ENCODE measurements at places on chromosomes 2 and 18.

GRCh38 chr2:26001743-26002351 lies 19.6 kb upstream of the KIF3C start:
- no peak for DNase-seq

GRCh38 chr18:78607221-78607620 lies 372.4 kb upstream of the SALL3 start:
- DNase-seq, result no peak

DNA sequence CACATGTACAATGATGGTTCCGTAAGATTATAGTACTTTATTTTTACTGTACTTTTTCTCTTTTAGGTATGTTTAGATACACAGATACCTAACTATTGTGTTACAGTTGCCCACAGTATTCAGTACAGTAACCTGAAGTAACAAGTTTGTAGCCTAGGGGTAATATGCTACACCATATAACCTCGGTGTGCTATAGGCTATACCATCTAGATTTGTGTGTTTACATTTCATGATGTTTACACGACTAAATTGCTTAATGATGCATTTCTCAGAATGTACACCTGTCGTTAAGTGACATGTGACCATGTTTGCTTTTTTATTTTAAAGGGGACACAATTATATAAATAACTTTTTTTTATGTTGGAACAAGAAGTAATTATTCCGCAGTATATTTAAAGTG lies 34.5 kb downstream of the PIK3C3 start:
- DNase-seq, result no peak

- peak; percentile 62 for DNase-seq
Observed at GRCh38 chr2:134207589-134208209, 46.2 kb upstream of the MGAT5 start.

DNA sequence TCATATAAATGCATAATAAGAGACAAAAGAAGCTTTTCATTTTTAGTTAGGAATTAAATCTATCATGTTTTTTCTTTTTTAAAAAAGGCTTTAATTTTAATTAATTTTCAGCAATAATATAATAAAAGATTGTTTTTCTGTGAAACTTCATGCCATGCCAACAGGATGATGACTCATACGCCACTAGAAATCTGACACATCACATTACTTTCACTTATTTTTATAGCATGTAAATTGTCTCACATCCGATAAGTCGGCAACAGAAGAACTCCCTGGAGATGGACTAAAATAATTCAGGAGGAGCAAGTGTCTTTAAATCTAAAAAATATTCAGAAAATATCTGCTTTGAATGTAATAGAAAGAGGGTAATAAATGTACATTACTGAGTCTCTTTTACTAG lies 1024.2 kb upstream of the ACVR2A start:
- no peak for DNase-seq

DNA sequence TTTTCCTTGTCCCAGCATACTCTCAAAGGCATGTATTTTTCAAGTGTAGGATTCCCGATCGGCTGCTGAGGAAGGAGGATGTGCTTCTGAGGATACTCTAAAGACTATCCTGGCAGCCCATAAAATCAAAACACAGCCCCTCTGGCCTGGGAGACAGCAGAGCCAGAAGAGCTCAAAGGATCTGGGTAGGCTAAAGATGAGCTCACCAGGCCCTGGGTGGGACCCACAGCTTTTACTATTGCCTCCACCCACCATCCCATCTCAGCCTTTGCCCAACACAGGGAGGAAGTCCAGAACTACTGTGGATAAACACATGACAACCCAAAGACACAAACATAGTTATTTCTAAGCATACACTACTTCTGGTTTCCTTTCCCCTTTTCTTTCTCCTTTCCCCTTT lies 79.1 kb upstream of the ZFP36L2 start:
- no peak for DNase-seq

- DNase-seq, result no peak
Observed at GRCh38 chr18:55858661-55859515, 270.9 kb upstream of the TCF4 start.

DNA sequence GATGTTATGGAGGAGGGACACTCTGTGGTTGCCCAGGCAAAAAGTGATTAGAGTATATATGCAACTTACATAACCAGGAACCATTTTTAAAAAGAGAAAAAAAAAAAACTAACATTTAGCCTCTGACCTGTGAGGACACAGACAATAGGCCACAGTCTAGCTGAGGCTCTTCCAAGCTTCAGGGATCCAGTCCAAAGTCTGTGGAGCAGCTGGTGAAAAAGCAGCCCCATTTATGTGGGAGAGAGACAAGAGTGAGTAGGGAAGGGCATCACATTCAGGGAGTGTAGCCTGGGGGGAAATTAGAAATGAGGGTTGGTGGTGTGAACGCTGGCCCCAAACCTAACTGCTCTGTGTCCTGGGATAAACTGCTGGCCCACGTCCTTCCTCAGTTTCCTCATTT lies 122.8 kb downstream of the MYO5B start:
- no peak for DNase-seq

DNA sequence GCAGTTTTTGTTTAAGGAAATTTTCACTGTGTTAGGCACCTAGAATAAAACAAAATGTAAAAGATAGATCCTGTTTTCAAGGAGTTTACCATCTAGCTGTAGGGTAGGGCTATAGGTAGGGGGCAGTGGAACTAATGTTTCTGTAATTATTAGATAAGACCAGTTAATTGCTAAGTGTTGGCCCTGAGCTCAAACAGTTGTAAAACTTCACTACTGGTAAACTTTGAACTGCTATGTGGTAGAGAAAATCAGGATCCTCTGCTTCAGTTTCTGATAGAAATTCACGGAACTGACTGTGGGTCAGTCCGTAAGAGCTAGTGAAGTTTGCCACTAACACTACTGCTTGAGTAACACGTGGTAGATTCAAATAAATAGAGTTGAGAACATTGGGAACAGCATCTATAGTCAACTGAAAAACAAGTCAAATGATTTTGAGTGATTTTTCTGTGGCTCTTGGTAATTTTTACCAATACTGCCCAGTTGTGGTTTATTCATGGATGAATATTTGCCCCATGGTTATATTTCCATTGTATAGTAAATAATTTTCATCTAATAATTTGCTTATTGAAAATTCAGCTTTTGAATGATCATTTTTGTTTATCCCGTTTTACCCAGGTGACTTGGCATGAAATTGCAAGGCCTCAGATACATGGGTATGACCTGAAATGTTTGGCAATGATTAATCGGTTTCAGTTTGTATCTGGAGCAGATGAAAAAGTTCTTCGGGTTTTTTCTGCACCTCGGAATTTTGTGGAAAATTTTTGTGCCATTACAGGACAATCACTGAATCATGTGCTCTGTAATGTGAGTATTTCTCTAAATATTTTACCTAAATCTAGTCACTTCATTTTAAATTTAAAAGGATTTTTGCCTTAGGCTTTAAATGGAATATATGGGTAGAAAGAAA lies 26.4 kb downstream of the ELP2 start:
- no peak for DNase-seq

- DNase-seq, result no peak
Observed at GRCh38 chr2:227615906-227616305, 1.3 kb upstream of the SCYGR3 start.

- DNase-seq, result no peak
Observed at GRCh38 chr2:170380267-170380666, 202.3 kb downstream of the MYO3B start.

GRCh38 chr2:212539072-212539880 lies 674 bp upstream of the ERBB4 start:
- DNase-seq, result no peak

GRCh38 chr2:72871880-72872279 lies 15.3 kb upstream of the SPR start:
- peak; percentile 9 for DNase-seq

DNA sequence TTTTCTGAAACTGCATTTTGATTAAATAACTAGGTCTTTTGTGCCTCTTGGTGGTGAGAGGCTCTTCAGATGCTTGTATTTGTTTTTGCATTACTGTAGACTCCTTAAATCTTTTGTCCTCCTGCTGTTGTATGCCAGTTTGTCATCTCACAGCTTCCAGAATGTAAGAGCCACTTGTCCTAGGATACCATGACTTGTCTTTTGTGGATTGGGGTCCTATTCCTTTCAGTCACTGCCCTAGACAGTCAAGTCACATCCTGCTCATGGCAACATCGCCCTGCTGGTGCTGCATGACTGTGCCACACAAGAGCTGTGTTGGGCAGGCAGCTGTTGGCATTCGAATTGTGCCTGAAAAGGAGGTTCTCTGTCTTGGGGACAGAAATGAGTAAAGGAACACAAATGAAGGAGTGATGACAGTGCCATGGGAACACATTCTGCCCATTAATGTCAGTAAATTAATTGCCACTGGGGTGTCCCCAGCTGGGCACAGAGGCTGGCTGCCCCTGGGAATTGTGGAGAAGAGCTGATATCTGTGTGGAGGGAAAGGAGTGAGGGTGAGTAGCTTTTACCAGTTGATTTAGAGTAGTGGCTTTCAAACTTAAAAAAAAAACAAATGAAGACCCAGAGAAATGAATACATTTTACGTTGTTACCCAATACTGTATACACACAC lies 140.3 kb downstream of the ARL6IP6 start:
- DNase-seq, result no peak

- DNase-seq, result no peak
Observed at GRCh38 chr18:3935305-3935704, 485.3 kb downstream of the TGIF1 start.

GRCh38 chr18:22342625-22343024 lies 75.1 kb downstream of the CTAGE1 start:
- no peak for DNase-seq

DNA sequence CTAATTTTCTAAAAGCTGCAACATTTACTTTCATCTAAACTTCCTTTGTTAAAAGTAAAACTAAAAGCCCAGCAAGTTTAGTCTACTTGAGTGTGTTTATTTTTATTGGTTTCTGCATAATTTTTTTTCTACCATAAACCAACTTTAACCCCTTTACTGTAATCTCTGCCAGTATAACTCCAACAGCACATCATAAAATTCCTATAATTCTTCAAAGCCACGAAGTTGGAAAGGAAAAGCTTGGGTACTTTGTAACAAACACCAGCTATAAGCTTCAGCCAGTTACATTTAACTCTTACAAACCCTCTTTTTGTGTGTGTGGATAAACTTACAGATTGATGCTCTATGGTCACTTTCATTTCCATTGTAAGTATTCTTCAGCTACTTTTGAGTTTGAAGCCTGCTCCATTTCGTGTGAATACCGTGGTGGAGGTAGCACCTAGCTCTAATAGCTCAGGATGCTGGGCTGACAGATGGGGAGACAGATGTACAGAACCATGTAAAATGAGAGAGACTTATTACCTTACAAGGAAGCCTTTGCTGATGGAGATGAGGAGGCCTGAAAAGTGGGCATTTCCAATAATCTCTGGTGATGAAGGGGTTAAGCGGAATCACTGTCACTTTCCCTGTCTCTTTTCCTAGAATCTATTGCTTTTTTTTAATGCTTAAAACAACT lies 42.5 kb downstream of the ZEB2 start:
- no peak for DNase-seq

GRCh38 chr18:43662657-43663056 lies 385.4 kb upstream of the SYT4 start:
- DNase-seq, result no peak

GRCh38 chr18:65760457-65760856 lies 9.6 kb downstream of the CDH7 start:
- no peak for DNase-seq

GRCh38 chr18:22175346-22175745 lies 6.0 kb downstream of the GATA6 start:
- DNase-seq, result no peak

DNA sequence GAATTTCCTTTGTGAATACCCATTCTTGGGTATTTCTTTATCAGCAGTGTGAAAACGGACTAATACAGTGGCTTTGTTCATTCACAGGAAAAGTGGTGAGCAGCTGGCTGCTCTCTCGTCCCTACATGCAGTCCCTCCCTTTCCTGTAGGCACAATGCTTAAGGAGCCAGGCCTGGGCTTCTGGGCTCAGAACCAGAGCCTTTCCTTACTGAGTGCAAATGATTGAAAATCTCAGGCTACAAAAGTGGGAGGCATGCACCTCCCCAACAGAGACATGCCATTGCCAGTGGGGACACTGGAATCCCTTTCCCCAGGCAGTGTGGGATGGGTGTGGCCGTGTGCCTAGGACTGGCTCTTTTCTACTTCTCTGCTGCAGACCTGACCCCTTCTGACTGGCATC lies 61.3 kb downstream of the MCFD2 start:
- no peak for DNase-seq

- DNase-seq, result no peak
Observed at GRCh38 chr18:1306641-1307040, 402.0 kb downstream of the ADCYAP1 start.

GRCh38 chr2:163182764-163183354 lies 344.3 kb upstream of the KCNH7 start:
- DNase-seq, result no peak

- no peak for DNase-seq
Observed at GRCh38 chr2:236859908-236860307, 225.8 kb upstream of the COPS8 start.

GRCh38 chr2:74142340-74142739 lies 5.4 kb downstream of the BOLA3 start:
- no peak for DNase-seq

DNA sequence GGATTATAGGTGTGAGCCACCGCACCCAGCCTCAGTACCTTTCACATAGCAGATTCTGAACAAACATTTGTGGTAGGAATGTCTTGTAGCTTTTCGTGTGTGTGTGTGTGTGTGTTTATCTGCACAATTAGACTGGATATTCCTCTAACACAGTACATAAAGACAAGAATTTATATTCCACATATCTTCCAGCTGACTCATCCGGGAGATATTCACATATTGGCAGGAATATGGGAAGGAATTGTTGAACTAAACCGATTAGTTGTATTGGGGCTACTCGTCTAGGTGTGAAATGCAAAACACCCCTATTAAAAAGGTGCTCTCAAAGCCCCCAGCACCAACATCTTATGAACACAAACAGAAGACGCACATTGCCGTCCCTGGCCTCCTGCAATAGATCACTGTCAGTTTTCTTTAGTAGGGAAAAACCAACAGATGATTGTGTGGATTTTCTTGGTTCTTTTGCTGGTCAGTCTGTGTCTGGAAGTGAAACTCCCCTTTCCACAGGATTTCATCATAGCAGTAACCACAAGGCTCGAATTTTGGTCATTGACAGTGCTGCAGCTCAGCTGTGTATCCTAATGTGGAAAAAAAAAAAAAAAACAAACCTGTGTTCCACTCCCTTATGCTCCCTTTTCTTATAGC lies 208.5 kb upstream of the ACVR2A start:
- no peak for DNase-seq

DNA sequence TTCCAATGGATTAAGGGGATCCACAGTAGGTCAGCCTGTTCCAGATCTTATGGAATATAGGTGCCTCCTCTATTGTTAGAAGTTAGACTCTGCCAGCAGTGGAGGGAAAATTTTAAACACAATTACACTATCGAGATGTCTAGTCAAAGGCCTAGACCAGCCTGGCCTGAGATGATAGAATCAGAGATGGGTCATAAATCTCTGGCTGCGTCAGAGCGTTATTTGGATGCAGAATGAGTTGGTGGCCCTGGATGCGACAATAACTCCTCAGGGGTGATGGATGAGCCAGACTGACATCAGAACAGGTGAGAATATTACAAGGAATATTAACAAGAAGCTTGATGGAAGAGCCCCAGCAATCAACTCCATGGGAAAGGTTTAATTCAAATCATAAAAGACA lies 149.3 kb upstream of the TCF4 start:
- no peak for DNase-seq

- DNase-seq, result no peak
Observed at GRCh38 chr18:25275412-25276001, 76.5 kb downstream of the ZNF521 start.

- DNase-seq, result peak; percentile 76
Observed at GRCh38 chr18:63205791-63206252, 113.7 kb downstream of the BCL2 start.
